ENCODE measurements at places on chromosomes 16 and 17.

DNA sequence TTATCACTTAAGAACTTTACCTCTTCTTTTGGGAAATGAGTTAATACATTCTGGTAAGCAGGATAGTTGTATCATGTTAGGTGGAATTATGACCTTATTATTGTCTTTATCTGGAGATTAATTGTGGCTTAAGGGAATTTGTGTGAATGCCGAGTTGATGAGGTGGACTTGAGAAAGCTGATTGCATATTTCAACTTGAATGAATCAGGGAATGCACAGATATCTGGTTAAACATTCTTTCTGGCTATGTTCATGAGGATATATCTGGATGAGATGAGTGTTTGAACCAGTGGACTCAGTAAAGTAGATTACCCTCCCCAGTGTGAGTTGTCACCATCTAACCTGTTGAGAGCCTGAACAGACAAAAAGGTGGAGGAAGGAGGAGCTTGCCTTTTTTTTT, 326.1 kb upstream of the GOT2 start:
- DNase-seq: no peak

DNA sequence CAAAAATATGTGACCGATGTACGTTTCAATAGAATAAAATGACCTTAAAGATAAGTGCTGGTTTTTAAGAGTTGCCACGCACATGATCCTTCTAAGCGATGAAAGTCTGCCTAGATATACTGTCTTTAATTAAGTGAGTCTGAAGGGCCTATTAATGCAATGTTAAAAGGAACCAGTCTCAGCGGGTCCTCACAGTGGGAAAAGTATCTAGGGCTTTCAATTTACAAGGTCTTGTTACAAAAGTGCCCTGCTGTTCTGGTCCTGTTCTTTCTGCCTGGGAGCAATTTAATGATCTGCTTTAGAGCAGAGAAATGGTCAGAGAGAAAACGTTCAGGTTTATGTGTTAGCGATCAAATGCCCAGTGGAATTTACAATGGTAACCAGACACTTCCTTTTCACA, 864.0 kb downstream of the KCNJ2 start:
- no peak for DNase-seq

GRCh38 chr17:51869387-51869786, 289.1 kb downstream of the CA10 start:
- no peak for DNase-seq

DNA sequence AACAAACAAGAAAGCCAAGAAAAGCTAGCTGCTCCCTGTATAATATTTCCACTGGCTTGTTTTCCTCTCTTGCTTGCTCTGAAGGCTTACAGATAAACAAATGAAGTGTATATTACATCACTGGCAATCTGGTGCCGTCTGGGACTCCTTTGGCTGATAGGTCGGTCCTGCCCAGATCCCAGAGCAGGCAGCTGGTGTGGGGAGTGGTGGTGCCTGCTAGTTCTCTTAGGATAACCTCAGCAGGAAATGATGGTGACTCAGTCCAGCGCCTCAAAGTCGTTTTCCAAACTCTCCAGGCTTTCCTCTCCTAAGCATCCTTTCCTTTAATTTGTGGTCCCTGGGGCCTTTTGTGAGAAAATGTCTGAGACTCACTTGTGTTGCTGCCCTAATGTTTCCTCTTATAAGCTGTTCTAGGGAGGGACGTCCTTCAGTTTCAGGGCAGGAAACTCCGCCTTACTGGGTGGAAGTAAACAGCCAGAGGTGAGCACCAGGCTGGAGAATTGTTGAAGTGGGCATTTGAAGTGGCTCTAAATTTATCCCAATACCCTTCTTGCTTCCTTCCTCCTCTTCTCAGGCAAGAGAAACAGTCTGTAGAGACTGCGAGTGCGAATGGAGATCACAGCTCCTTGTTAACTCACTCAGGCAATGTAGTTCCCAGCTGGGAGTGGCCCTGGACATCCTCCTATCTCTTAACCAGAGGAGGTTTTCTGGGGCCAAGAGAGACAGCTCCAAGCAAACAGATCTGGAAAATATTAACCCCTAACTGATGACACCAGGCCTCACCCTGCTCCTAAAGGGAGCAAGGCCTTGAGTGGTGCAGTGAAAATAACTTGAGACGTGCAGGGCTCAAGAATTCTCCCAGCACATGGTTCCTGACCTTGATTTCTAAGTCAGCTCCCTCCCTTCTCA, 34.9 kb downstream of the CD300LF start:
- no peak for DNase-seq

GRCh38 chr16:58843675-58844074, 109.6 kb upstream of the GOT2 start:
- no peak for DNase-seq

- DNase-seq: no peak
These were observed 403.0 kb downstream of the SEC14L1 start for GRCh38 chr17:77543801-77544200.

- no peak for DNase-seq
These were observed 77.4 kb upstream of the MAF start for GRCh38 chr16:79677799-79678530.

DNA sequence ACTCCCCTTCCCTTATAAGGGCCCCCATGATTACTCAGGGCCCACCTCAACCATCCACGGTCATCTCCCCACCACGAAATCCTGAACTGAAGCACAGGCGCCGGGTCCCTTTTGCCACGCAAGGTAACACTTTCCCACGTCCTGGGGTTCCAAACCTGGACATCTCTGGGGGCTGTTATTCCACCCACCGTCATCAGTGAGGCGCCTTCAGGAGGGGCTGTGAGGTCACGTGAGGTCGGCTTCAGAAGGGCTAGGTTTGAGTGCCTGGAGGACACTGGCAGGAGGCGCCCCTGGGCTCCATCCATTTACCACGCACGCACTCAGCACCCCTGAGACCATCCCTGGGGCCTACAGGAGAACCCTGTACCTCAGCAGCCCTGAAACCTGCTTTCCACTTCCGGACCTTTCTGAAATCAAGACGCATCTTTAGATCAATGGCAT, 4.1 kb downstream of the CD2BP2 start:
- DNase-seq: no peak

GRCh38 chr17:69434164-69434579, 19.7 kb downstream of the MAP2K6 start:
- DNase-seq: no peak

Data from GM18507 (cell line).